Activated T-helper 1 cell treated with anti-CD3 and anti-CD28 coated beads, Interleukin-2, amount 50 U/mL, for 16 hours (primary cell): ENCODE measurements at places on chromosomes 11 and 22.

GRCh38 chr22:49446759-49447710, 380.6 kb downstream of the BRD1 start:
- DNase-seq = no peak

GRCh38 chr11:110777775-110778174, 65.5 kb upstream of the ARHGAP20 start:
- no peak for DNase-seq

GRCh38 chr22:19959043-19959586, 17.5 kb upstream of the TXNRD2 start:
- DNase-seq = no peak

DNA sequence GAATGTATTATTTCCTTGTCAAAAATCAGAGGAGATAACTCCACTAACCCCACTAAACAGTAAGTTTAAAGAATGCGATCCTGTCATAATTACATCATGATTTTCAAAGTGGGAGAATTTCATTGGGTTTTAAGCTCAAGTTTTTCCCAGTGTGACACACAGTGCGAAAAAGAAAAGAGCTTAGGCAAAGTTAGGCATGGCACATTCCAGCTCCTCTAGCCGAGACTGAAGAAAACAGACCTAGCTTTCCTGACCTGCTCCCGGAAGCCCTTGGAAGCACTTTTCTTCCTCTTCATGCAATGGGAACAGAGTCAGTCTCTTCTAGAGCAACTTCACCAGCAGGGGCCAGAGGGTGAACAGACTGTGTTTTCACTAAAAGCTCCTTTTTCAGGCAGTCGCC, 76.6 kb upstream of the AKIP1 start:
- DNase-seq = no peak

DNA sequence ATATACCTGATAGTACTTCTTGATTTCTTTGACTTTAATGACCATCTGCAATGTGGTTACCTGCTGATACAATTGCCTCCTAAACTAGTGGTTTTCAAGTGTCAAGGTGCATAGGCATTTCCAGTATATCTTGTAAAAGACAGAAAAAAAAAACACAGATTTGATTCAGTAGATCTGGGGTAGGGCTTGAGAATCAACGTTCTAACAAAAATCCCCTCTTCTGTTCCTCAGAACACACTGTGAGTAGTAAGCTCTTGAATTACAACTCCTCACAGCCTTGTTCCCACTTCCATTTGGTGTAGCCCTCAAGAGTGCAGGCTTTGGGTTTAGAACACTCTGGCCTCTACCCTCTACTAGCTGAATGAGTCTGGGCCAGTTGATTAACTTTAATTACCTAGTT, 78.0 kb upstream of the CTSC start:
- no peak for DNase-seq

DNA sequence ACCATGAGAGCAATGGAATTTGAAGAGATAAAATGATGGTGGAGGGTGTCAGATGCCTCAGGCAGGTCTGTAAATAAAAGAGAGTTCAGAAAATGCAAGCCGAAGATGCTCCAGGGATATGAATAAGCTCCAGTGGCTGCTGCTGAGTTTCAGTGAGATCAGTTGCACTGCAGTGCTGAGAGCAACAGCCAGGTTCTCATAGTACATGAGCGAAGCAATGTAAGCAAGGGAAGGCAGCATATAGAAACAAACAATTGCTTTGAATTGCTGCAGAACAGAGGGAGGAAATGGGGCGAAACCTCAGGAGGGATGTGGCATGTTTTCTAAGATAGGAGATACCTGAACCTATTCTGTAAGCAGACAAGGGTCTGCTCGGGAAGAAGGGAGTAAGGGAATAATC, 369.5 kb downstream of the AASDHPPT start:
- DNase-seq = no peak

DNA sequence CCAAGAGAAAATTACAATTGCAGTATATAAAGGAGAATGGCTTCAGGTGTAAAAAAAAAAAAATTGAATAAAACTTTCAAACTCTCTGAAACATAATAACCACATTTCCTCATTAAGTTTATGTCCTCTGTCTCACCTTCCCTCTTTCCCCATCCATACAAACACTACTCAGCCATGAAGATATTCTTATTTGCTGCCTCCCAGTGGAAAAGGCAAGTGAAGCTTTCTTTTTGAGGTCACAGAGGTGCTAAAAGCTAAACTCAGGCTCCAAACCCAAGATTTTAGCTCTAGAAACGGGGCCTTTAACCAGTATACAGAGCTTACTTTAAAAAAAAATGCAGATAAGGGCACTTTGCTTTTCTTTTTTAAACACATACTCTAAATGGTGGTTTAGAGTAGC, 1568.5 kb downstream of the FAM181B start:
- DNase-seq = no peak

DNA sequence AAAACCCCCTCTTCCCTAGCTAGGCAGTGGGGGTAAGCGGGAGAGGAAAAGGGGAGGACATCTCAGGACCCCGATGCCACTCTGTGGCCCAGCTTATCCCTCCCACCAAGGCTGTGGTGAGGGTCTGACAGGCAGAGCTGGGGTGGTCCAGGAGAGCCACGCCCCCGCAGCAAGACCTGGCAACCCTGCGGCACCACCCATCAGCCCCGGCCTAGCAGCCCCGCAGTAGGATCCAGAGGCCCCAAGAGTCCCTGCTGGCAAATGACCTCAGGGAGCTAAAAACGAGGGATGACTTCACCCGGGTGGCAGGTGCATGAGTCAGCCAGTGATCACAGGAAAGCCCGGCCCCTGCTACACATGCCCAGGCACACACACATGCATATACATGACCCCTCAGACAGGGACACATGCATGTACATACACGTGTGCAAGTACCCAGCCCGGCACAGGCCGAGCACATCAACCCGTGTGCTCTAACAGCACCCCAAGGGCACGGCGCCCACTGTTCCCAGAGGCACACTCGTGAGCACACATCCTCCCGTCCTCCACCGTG, 32.3 kb downstream of the ARVCF start:
- no peak for DNase-seq

DNA sequence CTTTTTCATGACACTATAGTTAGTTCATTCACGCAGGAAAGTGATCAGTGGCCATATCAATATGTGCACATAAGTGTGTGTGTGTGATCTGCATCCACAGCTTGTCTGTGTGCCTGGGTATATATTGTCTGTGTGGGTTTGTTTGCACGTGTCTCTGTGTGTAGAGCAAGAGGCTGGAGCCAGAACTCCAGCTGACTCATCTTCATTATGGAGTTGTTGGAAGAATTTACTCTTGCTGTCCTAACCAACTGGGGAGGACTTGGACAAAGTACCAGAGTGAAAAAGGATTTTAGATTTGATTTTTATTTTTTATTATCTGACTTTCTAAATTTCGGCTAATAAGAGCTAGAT, 63.9 kb downstream of the TP53I11 start:
- DNase-seq = no peak

DNA sequence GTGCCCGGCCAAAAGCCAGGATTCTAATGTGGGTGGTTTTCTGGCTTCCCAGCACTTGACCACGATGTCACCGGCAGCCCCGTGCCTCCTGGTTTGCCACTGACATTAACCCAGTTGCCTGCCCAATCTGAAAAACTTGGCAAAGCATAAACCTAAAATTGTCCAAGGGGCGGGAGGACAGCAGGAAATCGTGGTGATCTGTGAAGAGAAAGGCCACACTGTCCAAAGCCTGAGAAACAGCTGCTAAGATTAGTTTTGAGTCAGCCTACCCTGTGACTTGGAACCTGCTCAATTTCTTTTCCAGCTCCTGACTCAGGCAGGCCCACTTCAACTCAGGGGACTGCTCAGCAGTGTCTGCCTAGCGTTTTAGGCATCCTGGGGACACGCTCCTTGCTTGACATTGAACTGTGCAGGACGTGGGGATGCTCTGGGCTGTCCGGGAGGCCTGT, 8.2 kb upstream of the F2 start:
- no peak for DNase-seq

DNA sequence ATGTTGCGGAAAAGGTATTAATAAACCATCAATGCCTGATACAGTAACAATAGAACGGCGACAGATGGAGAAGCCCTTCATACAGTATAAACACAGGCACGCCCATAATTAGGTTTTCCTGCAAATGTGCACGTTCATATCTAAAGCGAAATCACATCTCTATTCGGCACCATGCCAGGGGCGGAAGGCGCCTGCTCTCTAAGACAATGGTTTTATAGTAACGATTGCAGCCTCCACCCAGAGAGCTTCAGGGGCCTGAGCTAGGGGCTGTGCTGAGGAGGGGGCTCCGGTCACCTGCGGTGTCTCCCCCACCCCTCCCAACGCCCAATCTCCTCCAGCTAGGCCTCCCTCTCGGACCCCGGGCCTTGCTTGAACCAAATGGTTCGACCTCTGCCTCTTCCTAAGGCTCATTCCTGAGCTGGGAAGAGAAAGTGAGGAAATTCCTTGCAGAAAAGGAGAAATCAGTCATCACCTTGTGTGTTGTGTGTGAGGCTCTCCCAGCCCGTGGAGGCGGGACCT, 9.6 kb downstream of the KRTAP5-5 start:
- DNase-seq = no peak
